ENCODE measurements at places on chromosomes 5 and 9. TPM values are rescaled to one million over a fixed set of nuclear protein-coding genes. Genes with fewer than 3 reads are reported as not detected.

PIP5KL1 gene
- 1.4 TPM for total RNA-seq

GRAMD2B gene
- 22.0 TPM for total RNA-seq

ZBTB6 gene
- 15.6 TPM for total RNA-seq

FNIP1 gene
- total RNA-seq = 49.1 TPM

SVEP1 gene
- 71.7 TPM for total RNA-seq
